ENCODE measurements at places on chromosomes 1 and 21.
A peak's percentile ranks its signal among the peaks of the same experiment; 100 is the strongest.

DNA sequence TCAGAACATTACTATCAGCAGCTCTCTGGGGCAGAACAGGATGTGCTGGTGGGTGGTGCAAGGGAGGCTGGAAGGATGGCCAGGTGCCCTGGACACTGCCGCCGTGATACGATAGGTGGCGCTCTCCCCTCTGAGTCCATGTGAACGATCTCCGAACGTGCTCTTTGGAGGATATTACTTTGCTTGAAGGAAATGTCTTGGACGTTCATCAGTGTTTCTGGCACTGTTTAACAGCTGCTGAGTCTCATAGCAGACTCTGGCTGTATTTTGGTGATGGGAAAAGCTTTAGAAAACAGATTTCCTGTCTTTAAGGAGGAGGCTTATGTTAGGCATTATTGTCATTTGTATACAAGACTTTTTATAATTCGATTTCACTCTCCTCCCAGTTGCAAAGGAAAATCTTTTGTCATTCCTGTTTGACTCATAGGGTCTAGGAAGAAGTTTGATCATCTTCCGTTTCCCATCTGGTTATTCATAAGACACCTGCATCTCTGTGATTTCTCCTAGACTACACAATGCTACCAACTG, 386.2 kb upstream of the ADGRL2 start:
- DNase-seq = no peak

DNA sequence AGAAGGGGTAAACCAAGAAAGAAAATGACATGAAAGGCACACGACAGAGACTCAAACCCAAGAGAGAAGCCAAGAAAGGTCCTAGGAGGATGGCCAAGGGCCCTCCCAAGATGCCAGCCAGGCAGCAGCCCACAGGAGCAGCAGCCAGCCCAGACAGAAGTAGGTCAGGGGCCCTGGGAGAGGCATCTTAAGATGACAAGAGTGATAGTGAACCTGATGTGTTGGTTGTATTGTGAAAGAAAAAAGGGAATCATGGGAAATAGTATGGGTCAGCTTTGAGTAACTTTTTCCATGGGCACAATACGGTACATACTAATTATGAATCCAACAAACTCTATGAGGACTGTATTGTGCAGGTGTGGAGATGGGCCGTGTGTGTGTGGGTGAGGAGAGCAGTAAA, 3.3 kb downstream of the CCSAP start:
- no peak for DNase-seq

- peak; percentile 93 for DNase-seq
Measured at GRCh38 chr1:248906009-248906752, at the start of gene PGBD2. TSS of gene PGBD2 (plus strand) at chr1:248906235. CDS start at chr1:248913863, 7,628 bp downstream.

- no peak for DNase-seq
Measured at GRCh38 chr1:163093169-163093568, 24.0 kb downstream of the RGS4 start.

- DNase-seq = no peak
Measured at GRCh38 chr1:101119289-101119688, 93.7 kb upstream of the DPH5 start.

DNA sequence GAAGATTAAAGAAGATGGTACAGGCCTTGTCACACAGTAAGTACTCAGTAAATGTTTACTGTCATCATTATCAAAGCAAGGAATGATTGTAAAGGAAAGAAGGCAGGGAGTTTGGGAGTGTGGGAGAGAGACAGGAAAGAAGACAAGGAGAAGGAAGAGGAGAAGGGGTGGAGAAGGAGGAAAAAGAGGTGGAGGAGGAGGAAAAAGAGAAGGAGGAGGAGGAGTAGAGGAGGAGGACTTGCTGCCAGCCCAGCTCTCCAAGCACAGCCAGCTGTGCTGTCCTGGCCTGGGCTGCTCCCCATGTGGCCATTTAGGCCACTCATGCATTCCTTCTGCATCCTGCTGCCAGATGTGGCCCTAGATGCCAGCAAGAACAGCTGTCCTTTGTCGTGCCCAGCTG, 7.5 kb upstream of the DISP3 start:
- DNase-seq = no peak

GRCh38 chr1:104648269-104648691, 898.6 kb downstream of the AMY1C start:
- DNase-seq = no peak

GRCh38 chr1:64147759-64148158, 55.7 kb upstream of the UBE2U start:
- DNase-seq = no peak

DNA sequence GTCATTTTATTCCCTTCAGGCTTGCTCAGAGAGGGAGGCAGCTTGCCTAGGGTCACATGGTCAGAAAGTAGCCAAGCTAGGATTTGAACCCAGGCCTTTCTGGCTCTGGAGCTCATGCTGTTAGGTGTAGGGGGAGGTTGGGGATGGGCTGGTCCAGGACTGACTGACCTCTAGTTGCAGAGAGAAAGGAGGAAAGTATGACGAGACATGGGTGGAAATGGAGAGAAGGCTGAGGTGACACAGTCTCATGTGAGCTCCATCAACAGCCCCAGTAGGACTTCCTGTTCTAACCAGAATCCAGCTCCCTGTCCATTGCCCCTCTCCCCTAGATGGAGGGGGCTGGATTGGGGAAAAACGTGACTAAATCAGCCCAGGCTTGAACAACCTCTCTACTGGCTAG, 15.5 kb upstream of the SYNC start:
- DNase-seq = no peak

DNA sequence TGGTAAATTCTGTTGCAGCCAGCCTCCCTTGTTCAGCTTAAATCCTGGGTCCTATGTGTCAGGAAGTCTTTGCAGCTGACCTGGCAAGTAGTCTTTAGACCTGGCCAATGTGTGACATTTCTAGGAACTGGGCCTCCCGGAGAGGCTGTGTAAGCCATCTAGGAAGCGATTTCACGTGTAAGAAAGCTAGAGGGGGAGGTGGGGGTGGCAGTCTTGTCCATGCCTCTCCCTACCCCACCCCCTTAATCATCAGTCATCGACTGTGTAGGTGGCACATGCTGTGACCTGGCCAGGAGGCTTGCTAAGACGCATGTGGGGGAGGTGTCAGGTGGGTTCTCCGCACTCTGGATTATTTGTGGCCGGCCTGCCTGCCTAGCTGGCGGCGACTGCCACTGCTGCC, 8.4 kb downstream of the C1orf226 start:
- DNase-seq = no peak

- no peak for DNase-seq
Measured at GRCh38 chr1:223771814-223772770, 59.8 kb downstream of the CAPN2 start.

DNA sequence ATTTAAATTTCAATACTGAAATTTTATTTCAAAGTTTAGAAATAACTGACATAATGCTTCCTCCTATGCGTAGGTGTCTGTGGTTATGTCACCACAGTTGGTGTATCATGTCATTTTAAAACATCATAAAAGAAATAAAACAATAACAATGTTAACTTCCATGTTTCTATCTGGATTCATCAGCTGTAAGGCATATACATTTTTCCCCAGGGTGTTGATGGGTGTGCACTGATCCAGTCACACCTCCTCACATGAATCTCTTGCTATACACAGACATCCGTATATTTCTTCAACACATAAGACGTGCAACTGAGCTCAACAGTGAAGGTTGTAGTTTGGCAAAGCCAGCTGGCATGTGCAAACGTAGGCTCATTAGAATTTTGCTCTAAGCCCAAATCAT, 6.2 kb downstream of the KCNA3 start:
- DNase-seq = no peak

- no peak for DNase-seq
Measured at GRCh38 chr1:153000294-153000693, 1.3 kb upstream of the SPRR3 start.

DNA sequence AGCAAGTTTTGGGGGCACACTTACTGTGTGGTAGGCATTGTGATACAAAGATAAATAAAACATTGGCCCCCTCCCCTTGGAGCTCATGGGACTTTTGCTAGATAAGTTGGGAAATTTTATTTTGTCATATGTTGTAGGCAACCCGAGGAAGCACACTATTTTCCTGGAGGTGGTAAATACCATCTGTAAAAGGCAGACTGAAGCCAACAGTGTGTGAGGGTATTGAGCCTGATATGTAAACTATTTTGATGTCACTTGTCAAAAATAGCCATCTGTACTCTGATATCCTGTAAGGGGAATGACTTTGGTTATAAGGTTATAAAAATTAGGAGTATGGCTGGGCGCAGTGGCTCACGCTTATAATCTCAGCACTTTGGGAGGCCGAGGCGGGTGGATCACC, 30.6 kb downstream of the VANGL2 start:
- no peak for DNase-seq

DNA sequence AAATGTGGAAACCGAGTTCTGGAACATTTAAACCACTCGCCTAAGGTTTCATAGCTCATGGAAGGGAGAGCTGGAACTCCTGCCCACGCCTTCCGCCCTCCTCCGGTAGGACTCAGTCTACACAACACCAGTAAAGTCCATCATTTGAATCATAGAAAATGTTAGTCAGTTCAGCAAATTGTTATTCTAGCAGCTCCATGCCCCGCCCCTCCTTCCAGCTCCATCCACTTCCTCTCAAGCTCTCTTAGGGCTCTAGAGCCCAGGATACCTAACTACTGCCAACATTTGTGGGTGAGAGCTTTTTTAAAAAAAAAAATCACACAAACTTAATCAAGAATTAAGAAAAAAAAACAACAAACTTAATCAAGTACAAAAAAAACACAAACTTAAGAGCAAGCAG, 121.8 kb downstream of the TBX15 start:
- no peak for DNase-seq

- DNase-seq = no peak
Measured at GRCh38 chr1:107477233-107477632, 336.4 kb downstream of the NTNG1 start.

- no peak for DNase-seq
Measured at GRCh38 chr1:246527402-246528088, 20.5 kb upstream of the SMYD3 start.

- DNase-seq = no peak
Measured at GRCh38 chr1:241600496-241600901, 39.7 kb downstream of the CHML start.

GRCh38 chr1:81174052-81174451, 626.7 kb upstream of the ADGRL2 start:
- no peak for DNase-seq

DNA sequence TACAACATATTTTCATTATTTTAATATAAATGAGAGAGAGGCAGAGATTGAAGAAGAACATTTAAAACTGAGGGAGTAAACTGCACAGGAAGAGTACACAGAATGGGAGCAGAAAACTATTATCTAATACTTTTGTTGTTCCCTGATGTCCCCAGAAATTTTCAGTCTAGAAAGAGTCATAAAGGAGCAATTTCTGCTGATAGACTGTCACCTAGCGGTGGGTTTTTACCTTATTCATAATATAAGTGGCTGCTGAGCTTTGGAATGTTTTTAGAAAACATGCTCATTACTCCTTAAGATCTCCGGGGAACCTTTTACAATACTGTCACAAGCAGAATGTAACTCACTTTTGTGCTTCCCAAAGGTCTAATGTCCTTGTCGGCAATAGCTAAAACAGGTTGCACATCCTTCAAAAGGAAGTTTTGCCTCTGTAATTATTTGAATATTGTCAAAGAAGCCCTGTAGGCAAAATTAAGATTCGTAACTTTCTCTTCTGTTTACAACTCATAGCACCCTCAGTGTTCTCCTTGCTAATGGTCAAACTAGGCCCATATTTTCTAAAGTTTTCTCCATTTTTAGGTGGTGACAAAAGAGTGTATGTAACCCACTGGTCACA, 4.9 kb upstream of the NPL start:
- DNase-seq = no peak

GRCh38 chr1:34768856-34769255, 9.3 kb downstream of the GJB4 start:
- DNase-seq = no peak

DNA sequence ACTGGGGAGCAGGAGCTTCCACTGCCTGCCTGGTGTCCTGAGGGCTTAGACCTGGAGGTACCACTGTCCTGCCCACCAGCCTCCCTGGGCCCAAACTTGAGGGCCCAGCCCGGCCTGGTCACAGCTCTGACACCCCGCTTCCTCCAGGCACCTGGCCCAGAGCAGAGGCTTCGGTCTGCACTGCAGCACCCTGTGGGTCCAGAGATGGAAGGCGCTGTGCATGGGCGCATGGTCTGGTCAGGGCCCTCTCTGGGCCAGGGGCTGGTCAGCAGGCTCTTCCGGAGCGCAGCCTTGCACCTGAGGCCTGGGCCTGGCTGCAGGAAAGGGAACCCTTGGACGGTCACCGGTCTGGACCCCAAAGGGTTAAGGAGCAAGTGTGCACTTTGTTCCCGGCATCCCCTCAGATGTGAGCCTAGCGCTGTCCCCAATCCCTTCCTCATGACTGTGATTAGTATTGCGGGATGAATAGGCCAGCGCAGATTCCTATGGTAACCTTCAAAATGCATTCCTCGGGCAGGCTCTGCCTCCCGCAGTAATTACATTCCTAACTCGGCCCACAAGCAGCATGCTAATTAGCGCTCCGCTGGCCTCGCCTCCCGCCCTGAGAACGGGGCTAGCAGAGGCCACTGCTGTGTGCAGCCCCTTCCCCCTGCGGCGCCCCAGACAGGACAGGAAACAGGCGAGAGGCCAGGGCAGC, 36.3 kb downstream of the PRDM16 start:
- no peak for DNase-seq

- no peak for DNase-seq
Measured at GRCh38 chr1:38539931-38540330, 319.6 kb downstream of the RRAGC start.

- no peak for DNase-seq
Measured at GRCh38 chr1:207402744-207403143, 51.4 kb upstream of the CR2 start.

- DNase-seq = no peak
Measured at GRCh38 chr1:43530483-43531106, at the start of gene PTPRF. TSS of gene PTPRF (plus strand) at chr1:43530883. CDS start at chr1:43545076, 14,193 bp downstream.

DNA sequence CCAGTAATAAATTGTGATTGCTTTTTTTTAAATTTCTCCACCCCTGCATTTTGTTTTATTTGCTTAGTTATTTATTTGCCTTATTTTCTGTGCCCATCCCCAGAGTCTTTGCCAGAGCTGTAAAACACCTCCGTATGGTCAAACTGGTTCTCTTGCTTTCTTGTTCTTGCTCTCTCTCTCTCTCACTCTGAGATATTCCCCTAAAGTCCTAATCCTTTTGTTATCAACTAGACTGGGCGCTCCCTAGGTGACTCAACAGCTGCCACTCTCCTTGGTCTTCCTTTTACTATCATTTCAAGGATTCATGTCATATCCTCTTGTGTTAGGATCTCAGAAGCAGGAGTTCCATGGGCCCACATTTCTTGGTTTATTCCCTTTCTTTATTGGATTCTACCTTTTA, 160.0 kb downstream of the PRDM2 start:
- no peak for DNase-seq

GRCh38 chr1:5526822-5527551, 465.2 kb downstream of the NPHP4 start:
- DNase-seq = no peak

GRCh38 chr1:78702426-78702825, 52.8 kb downstream of the IFI44 start:
- DNase-seq = no peak
